ENCODE measurements at places on chromosomes 1 and 21.

GRCh38 chr21:33733601-33734000, 91.3 kb downstream of the ITSN1 start:
- DNase-seq = no peak

DNA sequence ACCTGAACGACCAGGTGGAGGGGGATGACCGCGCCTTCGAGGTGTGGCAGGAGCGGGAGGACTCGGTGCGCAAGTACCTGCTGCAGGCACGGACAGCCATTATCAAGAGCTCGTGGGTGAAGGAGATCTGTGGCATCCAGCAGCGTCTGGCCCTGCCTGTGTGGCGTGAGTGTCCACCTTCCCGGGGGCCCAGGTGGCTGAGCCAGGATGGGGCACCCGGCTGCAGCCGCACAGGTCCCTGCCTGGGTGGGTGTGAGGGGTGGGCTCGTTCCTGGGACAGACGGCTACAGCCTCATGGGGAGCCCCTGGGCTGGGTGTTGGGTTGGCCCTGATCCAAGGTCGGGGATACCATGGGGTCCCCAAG, 65.2 kb downstream of the TRIM11 start:
- DNase-seq = no peak

DNA sequence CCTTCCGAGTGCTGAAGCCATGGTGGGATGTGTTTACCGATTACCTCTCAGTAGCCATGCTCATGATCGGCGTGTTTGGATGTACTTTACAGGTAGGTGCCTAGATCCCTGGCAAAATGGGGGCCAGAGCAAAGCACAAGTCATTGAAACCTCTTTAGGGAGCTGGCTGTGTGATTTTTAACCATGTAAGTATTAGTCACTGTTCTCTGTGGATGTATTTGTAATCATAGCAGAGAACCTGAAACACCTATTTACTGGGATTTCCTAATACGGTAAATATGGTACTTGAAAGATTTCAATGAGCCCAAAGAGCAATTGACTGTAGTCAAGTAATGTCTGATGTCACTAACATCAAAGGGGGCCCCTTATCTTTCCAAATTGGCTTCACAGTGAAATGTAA, 53.6 kb downstream of the LRRC8C start:
- no peak for DNase-seq

DNA sequence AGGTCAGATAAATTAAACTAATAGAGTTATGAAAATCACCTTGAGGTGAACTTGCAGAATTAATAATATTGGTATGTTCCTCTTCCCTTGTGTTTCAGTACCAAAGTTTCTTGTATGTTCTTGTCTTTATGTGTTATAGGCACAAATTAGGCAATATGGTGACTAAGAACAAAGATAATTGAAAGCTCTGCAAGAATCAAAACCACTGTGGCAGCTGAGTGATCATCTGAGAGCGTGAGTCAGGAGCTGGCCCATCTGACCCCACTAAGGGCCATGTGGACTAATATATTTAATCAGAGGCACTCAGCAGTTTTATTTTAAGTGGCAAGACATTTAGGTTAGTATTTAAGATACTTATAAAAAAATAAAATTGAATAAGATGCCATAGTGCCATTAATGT, 12.8 kb upstream of the CASQ2 start:
- no peak for DNase-seq

DNA sequence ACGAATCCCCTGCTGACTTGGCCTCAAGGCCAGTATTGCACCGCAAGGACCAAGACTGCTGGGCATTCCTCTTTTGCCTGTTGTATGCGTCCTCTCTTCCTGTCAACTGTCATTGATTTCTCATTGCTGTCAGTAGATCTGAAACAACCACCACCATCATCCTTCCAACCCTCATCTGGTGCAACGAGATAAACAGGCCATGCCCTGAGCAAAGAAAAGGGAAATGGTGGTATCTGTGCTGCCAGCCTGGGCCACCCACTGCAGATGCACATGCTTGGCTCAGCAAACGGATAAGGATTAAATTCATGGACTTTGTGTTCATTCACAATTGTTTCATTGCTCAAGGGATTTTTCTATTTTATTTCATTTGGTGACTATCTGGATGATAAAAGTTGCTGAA, 13.6 kb downstream of the OXCT2 start:
- DNase-seq = no peak

DNA sequence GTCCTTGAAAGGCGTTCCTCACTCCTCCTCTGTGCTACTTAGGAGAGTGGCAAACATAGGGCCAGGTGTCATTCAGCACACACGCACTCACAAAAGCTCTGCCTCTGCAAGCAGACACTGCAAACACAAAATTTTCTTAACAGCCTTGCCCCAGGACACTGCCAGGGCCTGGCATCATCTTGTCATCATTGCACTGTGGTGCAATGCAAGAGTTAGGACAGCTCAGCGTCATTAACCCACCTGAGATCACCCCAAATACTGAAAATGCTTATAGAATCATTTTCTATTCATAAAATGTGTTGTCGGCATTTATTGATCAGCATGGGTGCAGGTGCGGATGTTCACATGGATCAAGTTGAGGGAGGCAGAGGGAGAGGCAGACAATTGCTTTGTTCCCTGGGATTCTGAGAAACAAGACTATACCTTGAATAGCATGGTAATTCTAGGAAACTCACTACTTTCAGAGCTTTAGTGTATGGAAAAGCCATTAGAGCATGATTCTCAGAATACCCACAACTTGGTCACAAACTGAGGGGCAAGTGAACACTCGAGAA, 3.0 kb downstream of the ADAM30 start:
- no peak for DNase-seq

- DNase-seq = no peak
Observed at GRCh38 chr1:181676269-181676668, 193.0 kb downstream of the CACNA1E start.
